Glutamatergic neuron (in vitro differentiated cells): ENCODE measurements at places on chromosomes 7 and 10.

DNA sequence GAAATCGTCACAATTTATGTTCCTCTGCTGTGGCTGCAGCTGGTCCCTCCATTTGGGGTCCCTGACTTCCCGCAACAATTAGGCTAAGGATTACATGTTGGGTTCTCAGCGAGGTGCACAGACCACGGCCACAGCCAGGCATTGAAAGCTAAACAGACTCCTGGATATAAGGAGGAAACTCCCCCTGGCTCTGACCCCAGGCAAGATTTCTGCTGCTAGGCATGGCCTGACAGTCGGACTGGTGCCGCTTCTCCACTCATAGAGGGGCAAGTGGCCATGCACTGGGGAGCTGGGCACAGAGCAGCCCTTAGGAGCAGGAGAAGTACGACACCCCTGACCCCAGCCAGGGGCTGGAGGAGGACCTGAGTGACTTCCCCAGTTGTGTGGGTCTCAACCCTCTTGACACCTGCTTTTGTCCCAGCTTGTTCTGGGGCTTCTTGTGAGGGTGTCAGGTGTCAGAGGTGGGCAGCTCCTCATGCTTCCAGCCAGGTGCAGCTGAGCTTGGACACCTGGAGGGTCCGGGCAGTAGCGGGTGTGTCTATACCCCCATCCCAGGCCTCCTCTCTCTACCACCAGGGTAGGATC, 38.3 kb downstream of the TSPAN15 start:
- DNase-seq = no peak
- H3K4me1 ChIP-seq = peaks cover 29% of the 10 kb centered on the region
- H3K27ac ChIP-seq = no peak overlapping the region
- no peak overlapping the region for H3K4me3 ChIP-seq
- H3K36me3 ChIP-seq = peaks cover 13% of the 10 kb centered on the region
- peaks cover 3% of the 10 kb centered on the region for H3K27me3 ChIP-seq

DNA sequence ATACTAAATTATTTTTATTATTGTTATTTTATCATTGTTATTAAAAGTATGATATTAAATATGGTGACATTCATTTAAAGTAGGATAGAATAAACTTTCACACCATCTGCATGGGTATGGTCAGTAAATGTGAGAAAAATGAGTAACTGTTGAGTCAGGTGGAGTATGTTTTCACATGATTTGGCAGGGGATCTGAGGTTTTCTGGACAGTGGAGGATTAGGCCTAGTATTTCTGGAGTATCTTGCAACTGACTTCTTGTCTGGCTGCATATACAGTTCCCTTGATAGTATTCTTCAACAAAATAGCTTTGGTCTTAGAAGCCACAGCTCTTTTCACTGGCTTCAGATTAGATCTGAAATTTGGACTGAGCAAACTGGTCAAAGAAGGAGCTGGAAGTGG, 54.5 kb downstream of the GBF1 start:
- peaks cover 1% of the 10 kb centered on the region for H3K27me3 ChIP-seq
- H3K27ac ChIP-seq = peak overlapping the region; percentile 85
- H3K4me1 ChIP-seq = peaks cover 12% of the 10 kb centered on the region
- H3K4me3 ChIP-seq = peak overlapping the region; percentile 69
- no peak for DNase-seq

DNA sequence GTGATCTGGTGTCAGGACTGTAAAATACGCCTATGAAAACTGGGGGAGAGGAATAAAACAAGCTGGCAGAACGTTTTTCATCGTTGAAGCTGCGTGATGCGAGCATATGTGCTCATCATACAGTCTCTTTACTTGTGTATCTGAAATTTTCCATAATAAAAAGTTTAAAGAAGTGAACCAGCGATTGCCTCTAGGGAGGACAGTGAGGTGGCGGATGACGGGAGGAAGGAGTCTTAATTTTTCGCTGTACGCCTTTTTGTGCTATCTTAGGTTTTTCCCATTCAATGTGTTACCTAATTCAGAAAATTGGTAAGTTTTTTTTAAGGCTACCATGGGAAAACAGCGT, 891 bp upstream of the WAPL start:
- no peak for DNase-seq
- peak overlapping the region; percentile 86 for H3K4me3 ChIP-seq
- H3K36me3 ChIP-seq = no peaks in the 10 kb centered on the region
- H3K4me1 ChIP-seq = peaks cover 34% of the 10 kb centered on the region
- peaks cover 2% of the 10 kb centered on the region for H3K27me3 ChIP-seq

GRCh38 chr7:70696201-70696754, 435.7 kb upstream of the GALNT17 start:
- DNase-seq = no peak
- H3K4me3 ChIP-seq = no peak overlapping the region
- peak overlapping the region; percentile 97 for H3K27ac ChIP-seq
- no peaks in the 10 kb centered on the region for H3K36me3 ChIP-seq
- H3K27me3 ChIP-seq = peaks cover 15% of the 10 kb centered on the region
- peaks cover 14% of the 10 kb centered on the region for H3K4me1 ChIP-seq

DNA sequence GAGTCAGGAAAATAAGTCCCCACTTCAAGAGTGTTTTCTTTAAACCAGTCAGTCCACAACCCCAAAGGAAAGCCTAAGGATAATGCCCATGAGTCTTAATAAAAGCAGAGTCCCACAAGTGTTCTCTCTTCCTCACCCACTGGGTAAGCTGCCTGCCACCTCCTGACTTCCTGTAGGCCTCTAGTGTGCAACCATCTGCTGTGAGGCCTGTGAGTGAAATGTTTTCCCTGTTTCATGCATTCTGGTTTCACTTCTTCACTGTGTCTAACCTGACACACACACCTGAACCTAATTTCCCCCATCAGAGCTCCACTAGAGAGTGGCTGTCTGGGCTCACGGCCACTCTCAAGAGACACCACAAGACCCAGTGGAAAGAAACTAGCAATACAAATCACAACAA, 38.9 kb upstream of the GDF10 start:
- peaks cover 3% of the 10 kb centered on the region for H3K27me3 ChIP-seq
- no peak overlapping the region for H3K4me3 ChIP-seq
- H3K4me1 ChIP-seq = peaks cover 18% of the 10 kb centered on the region
- no peak for DNase-seq
- no peaks in the 10 kb centered on the region for H3K36me3 ChIP-seq

DNA sequence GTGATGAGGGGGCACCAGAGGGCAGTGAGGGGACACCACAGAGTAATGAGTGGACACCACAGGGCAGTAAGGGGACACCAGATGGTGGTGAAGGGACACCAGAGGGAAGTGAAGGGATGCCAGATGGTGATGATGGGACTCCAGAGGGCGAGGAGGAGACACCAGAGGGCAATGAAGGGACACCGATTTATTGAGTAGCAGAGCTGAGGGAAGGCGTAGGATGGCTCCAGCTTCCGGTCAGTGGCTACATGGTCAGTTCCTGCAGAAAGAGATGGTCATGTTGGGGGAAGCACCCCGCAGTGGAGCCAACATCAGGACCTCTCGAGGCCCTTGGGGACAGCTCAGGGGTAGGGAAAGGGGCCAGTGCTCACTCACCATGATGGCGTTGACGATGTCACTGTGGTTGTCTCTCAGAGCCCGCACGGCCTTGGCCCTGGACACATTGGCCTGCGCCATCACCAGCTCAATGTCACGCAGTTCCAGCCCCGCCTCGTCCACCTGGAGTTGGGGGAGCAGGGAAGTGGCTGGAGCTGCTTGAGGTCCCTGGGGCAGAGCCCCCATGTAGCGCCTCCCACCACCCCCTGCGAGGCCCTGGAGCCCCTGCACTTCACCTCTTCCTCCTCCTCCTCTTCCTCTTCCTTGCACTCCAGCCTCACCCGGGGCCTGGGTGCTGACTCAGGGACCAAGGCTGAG, 8.4 kb downstream of the NACAD start:
- DNase-seq = no peak
- H3K27ac ChIP-seq = peak overlapping the region; percentile 68
- H3K4me3 ChIP-seq = no peak overlapping the region
- peaks cover 4% of the 10 kb centered on the region for H3K36me3 ChIP-seq
- H3K27me3 ChIP-seq = peaks cover 26% of the 10 kb centered on the region

- H3K36me3 ChIP-seq = no peaks in the 10 kb centered on the region
- H3K27ac ChIP-seq = no peak overlapping the region
- DNase-seq = no peak
- no peak overlapping the region for H3K4me3 ChIP-seq
- peaks cover 4% of the 10 kb centered on the region for H3K4me1 ChIP-seq
Observed at GRCh38 chr7:66099232-66099550, 15.5 kb upstream of the CRCP start.

- no peak overlapping the region for H3K4me3 ChIP-seq
- no peak overlapping the region for H3K27ac ChIP-seq
- peaks cover 18% of the 10 kb centered on the region for H3K4me1 ChIP-seq
- peaks cover 12% of the 10 kb centered on the region for H3K27me3 ChIP-seq
- no peaks in the 10 kb centered on the region for H3K36me3 ChIP-seq
Observed at GRCh38 chr7:2936301-2936700, 92.2 kb upstream of the GNA12 start.

DNA sequence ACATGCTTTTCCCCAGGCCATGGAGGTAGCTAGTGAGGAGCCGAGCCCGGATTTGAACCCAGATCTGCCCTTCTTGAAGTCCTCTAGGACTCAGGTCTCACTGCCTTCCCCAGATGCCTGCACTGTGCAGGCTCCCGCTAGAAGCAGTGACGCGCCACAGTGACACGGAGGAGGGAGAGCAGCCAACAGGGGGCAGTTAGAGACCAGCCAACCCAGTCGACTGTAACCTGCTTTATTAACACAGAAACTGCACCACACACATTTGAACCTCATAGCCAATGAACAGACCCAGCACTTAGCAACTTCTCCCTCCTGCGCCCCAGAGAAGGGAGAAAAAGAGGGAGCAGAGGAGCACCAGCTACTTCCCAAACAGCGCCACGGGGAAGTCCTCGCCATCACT, 27.4 kb downstream of the PILRA start:
- peaks cover 7% of the 10 kb centered on the region for H3K27me3 ChIP-seq
- H3K36me3 ChIP-seq = no peaks in the 10 kb centered on the region
- peak; percentile 67 for DNase-seq
- H3K4me1 ChIP-seq = peaks cover 27% of the 10 kb centered on the region

- H3K27ac ChIP-seq = peak overlapping the region; percentile 76
- H3K36me3 ChIP-seq = peaks cover 6% of the 10 kb centered on the region
- H3K4me3 ChIP-seq = peak overlapping the region; percentile 69
- H3K4me1 ChIP-seq = peaks cover 54% of the 10 kb centered on the region
- peaks cover 5% of the 10 kb centered on the region for H3K27me3 ChIP-seq
Observed at GRCh38 chr10:102677331-102678067, 33.2 kb downstream of the TRIM8 start.

DNA sequence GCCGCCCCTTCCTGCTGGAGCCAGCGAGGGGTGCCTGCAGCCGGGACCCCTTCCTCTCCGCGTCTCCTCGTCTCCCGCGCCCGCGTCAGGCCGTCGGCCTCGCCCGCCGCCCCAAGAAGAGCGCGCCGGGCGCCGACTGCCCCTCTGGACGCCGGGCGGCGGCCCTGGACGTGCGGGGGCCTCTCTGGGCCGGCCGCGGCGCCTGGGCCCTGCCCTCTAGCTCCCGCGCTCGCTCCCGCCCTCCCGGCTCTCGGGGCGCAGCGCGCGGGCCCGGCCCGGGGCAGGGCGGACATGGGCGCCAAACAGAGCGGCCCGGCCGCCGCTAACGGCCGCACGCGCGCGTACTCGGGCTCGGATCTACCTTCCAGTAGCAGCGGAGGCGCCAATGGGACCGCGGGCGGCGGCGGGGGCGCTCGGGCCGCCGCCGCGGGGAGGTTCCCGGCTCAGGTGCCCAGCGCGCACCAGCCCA, 704 bp downstream of the ZNRF2 start:
- peaks cover 31% of the 10 kb centered on the region for H3K4me1 ChIP-seq
- H3K4me3 ChIP-seq = no peak overlapping the region
- H3K27me3 ChIP-seq = peaks cover 11% of the 10 kb centered on the region
- H3K36me3 ChIP-seq = no peaks in the 10 kb centered on the region
- no peak overlapping the region for H3K27ac ChIP-seq

- H3K36me3 ChIP-seq = peaks cover 10% of the 10 kb centered on the region
- H3K27me3 ChIP-seq = peaks cover 4% of the 10 kb centered on the region
- no peaks in the 10 kb centered on the region for H3K4me1 ChIP-seq
- no peak for DNase-seq
Observed at GRCh38 chr10:112141292-112141691, 42.3 kb downstream of the GPAM start.

DNA sequence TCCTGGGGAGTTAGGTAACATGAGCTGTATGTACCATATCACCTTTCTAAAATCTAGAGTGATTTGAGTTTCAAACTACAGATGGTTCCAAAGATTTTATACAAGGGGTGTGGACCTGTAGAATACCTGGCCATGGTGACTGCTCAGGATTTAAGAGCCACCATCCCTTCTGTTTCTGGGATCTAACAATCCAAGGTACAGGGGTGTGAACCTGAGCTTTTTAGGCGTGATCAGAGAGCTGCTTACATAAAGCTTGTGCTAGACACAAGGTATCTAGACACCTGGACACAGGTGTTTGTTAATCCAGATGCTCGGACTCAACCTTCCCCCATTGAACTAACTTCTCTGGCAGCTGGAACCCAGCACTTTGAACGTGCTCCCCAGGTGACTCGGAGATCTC, 516.4 kb downstream of the RPS24 start:
- no peak for DNase-seq
- H3K36me3 ChIP-seq = peaks cover 3% of the 10 kb centered on the region
- H3K4me1 ChIP-seq = peaks cover 22% of the 10 kb centered on the region
- no peak overlapping the region for H3K27ac ChIP-seq
- H3K4me3 ChIP-seq = no peak overlapping the region
- peaks cover 14% of the 10 kb centered on the region for H3K27me3 ChIP-seq

DNA sequence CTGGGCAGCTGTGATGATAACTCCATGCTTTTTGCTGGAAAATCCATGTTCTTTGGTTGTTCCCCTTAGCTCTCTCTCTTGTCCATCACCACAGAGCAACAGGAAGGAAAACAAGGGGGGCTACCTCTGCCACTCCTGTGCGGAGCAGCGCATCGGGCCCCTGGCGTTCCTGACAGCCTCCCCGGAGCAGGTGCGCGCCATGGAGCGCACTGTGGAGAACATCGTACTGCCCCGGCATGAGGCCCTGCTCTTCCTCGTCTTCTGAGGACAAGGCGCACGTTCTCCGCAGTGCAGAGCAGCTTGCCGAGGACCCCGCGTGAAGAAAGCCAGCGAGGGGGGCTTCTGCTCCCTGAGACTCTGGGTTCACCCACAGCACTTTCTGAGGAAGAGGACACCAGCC, 40.3 kb downstream of the IL15RA start:
- H3K27ac ChIP-seq = no peak overlapping the region
- DNase-seq = no peak
- H3K4me1 ChIP-seq = no peaks in the 10 kb centered on the region
- no peak overlapping the region for H3K4me3 ChIP-seq

- no peaks in the 10 kb centered on the region for H3K4me1 ChIP-seq
- H3K4me3 ChIP-seq = no peak overlapping the region
- H3K27me3 ChIP-seq = peaks cover 1% of the 10 kb centered on the region
Observed at GRCh38 chr10:3850999-3851937, 66.3 kb upstream of the KLF6 start.

- peaks cover 3% of the 10 kb centered on the region for H3K27me3 ChIP-seq
- no peaks in the 10 kb centered on the region for H3K4me1 ChIP-seq
- H3K27ac ChIP-seq = no peak overlapping the region
- peaks cover 9% of the 10 kb centered on the region for H3K36me3 ChIP-seq
Observed at GRCh38 chr10:15478429-15478828, 107.3 kb upstream of the FAM171A1 start.

DNA sequence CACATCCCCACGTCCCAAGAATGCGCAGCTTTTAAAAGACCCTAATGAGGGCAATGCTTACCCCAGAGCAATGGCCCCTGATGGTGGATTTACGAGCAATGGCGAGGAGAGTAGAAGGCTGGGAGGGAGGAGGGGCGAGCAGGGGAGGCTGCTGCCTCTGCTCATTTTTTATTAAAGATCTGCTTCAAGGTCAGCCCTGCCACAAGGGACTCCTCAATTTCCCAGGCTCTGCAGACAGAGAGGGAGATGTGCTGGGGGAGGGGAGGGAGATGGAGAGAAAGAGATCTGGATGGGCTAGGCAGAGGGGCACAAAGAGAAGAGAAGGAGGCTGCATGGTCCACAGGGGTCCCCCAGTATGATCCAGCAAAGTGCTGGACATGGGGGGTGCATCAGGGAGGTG, 7.8 kb upstream of the SRRM3 start:
- H3K27ac ChIP-seq = peak overlapping the region; percentile 94
- H3K27me3 ChIP-seq = peaks cover 6% of the 10 kb centered on the region
- H3K36me3 ChIP-seq = no peaks in the 10 kb centered on the region
- H3K4me1 ChIP-seq = peaks cover 33% of the 10 kb centered on the region
